SK-N-SH (cell line): ENCODE measurements at places on chromosomes 7 and 10. TPM values are rescaled to one million over a fixed set of nuclear protein-coding genes. Genes with fewer than 3 reads are reported as not detected.

The SPDYE8 gene
- polyA plus RNA-seq, result not detected in 2 replicates

The CACNA2D1 gene
- 3.4 and 4.8 TPM in 2 replicates for polyA plus RNA-seq

The WEE2 gene
- polyA plus RNA-seq, result not detected in 2 replicates

DNA sequence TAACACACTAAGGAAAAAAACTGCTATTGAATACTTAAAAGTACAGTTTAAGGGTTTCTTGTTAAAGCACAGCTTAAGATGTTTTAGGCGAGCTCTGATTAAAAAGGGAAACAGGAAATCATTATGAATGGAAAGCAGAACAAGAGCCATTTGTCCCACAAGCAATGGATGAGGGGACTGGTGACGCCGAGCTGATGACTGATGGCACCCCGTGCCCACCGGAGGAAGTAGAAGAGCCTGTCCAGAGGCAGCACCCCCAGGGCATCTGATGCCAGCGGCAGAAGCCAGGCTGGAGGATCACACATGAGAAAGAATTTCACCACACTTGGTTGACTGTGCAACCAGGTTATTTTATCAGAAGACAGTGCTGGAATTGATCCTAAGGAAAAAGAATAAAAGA lies 15.0 kb upstream of the INSIG1 start:
- no peak overlapping the region for H3K27ac ChIP-seq
- no peak for DNase-seq
- peaks cover 58% of the 10 kb centered on the region for H3K27me3 ChIP-seq
- H3K36me3 ChIP-seq, result no peaks in the 10 kb centered on the region

- H3K36me3 ChIP-seq, result no peaks in the 10 kb centered on the region
- H3K27ac ChIP-seq, result no peak overlapping the region
- DNase-seq, result no peak
- no peaks in the 10 kb centered on the region; the same call in 1 of the 2 replicates for H3K4me1 ChIP-seq
- H3K27me3 ChIP-seq, result peaks cover 7% of the 10 kb centered on the region; the same call in 1 of the 2 replicates
Measured at GRCh38 chr10:80137920-80138319, 5.4 kb downstream of the PLAC9 start.

- DNase-seq, result peak; percentile 62
- peaks cover 36% of the 10 kb centered on the region; the same call in 1 of the 2 replicates for H3K4me1 ChIP-seq
- H3K27ac ChIP-seq, result no peak overlapping the region
- H3K36me3 ChIP-seq, result no peaks in the 10 kb centered on the region
Measured at GRCh38 chr10:42933448-42934340, 143.2 kb upstream of the RET start.

- no peak overlapping the region for H3K27ac ChIP-seq
- H3K4me3 ChIP-seq, result no peak overlapping the region
- H3K36me3 ChIP-seq, result no peaks in the 10 kb centered on the region
- peaks cover 5% of the 10 kb centered on the region; the same call in 1 of the 2 replicates for H3K4me1 ChIP-seq
- H3K27me3 ChIP-seq, result peaks cover 33% of the 10 kb centered on the region; the same call in 1 of the 2 replicates
Measured at GRCh38 chr7:99926321-99926720, 3.1 kb downstream of the GJC3 start.

DNA sequence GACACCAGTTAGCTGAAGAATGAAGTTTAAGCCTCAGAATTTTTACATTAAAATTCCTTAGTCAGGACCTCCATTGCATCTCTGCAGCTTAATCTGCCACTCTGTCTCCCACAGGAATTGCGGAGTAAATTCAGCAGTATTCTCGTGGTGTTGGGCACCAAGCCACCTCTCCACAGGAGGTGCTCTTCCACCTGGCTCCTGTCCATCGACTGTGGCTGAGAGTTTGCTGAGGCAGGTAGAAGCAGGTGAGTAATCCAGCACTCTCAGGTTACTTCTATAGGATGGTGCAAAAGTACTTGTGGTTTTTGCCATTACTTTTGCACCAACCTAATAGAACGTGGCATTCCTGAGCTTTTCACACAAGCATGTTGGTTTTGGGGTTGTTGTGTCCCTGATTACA lies 134.1 kb downstream of the GFRA1 start:
- no peak overlapping the region for H3K27ac ChIP-seq
- no peak for DNase-seq
- H3K4me3 ChIP-seq, result no peak overlapping the region
- H3K36me3 ChIP-seq, result no peaks in the 10 kb centered on the region
- no peaks in the 10 kb centered on the region for H3K4me1 ChIP-seq
- no peaks in the 10 kb centered on the region for H3K27me3 ChIP-seq

DNA sequence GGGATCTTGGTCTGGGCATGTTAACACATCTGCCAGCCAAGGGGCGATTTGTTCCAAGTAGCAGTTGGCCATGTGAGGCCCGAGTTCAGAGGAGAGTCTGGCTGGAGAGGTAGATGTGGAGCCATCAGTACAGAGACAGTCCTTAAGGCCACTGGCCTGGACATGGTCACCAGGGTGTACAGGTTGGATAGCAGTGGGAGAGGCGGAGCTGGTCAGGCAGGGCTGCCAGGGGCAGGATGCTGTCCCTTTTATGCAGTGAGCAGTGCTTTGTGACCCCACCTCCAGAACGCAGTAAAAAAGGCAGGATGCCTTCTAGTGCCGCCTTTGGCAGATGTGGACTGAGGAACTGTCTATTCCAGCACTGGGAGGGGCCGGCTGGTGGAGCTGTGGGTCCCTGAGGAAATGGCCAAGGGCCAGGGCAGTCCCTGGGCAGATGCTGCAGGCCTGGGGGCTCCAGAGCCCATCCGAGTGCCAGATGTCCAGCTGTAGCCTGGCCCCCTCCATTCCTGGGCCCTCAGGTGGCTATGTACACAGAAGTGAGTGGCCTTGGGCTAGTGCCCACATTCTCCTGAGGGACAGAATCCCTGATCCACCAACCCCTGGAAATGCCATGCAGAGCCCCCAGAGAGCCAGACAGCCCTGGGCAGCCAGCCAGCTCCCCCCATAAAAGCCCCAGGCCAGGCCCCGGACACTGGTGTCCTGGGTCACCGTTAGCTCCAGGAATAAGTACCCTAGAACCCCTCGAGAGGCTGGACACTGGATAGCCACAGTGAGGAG lies 17.2 kb upstream of the MYL7 start:
- no peaks in the 10 kb centered on the region for H3K27me3 ChIP-seq
- peak; percentile 69 for DNase-seq
- no peaks in the 10 kb centered on the region for H3K36me3 ChIP-seq
- H3K4me1 ChIP-seq, result peaks cover 25% of the 10 kb centered on the region; the same call in 1 of the 2 replicates
- no peak overlapping the region for H3K4me3 ChIP-seq

DNA sequence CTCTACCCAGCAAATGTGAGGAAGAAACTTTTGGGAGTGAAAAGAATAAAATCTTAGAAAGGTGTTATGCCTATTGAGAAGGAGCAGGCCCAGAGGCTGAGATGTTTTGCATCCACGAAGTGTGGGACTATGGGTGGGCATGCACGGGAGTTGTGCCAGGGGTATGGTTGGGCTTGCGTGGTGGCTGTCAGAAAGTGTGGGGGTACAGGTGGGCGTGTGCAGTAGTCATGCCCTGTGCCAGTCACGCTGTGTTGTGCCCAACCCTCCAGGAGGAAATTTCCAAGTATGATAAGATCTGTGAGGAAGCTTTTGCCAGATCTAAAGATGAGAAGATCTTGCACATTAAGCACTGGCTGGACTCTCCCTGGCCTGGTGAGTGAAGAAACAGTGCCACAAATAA lies 52.9 kb upstream of the ZMIZ2 start:
- DNase-seq, result no peak
- H3K27me3 ChIP-seq, result no peaks in the 10 kb centered on the region
- 0 out of 2 replicates have a peak, but pooled peaks cover 3% of the 10 kb centered on the region for H3K4me1 ChIP-seq
- no peak overlapping the region for H3K4me3 ChIP-seq
- peaks cover 40% of the 10 kb centered on the region for H3K36me3 ChIP-seq

GRCh38 chr10:29555746-29556481 lies 78.9 kb downstream of the SVIL start:
- H3K27me3 ChIP-seq, result no peaks in the 10 kb centered on the region
- H3K36me3 ChIP-seq, result peaks cover 57% of the 10 kb centered on the region
- H3K4me1 ChIP-seq, result peaks cover 18% of the 10 kb centered on the region
- no peak for DNase-seq
- no peak overlapping the region for H3K4me3 ChIP-seq

DNA sequence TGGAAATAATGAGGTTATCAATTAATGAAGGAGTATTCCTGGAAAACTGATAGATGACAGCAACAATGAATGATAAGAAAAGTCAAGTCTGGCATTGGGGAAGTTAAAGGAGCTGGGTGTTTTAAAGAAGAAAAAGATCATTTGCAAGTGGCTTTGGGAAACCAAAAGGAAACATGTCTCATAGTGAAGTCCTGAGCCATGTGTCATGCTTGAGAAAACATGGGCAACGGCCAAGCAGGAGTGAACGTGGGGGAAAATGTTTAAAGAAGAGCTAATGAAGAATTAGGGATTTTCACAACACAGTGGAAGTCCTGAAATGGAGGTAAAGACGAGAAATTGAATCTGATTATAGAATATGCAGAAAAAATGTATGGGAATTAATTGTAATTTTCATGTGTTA lies 1383.2 kb upstream of the CELF2 start:
- H3K4me3 ChIP-seq, result no peak overlapping the region
- H3K4me1 ChIP-seq, result no peaks in the 10 kb centered on the region

- H3K4me3 ChIP-seq, result no peak overlapping the region
- H3K27ac ChIP-seq, result no peak overlapping the region
- no peaks in the 10 kb centered on the region for H3K36me3 ChIP-seq
- H3K4me1 ChIP-seq, result peaks cover 11% of the 10 kb centered on the region
Measured at GRCh38 chr10:93821051-93821772, 63.5 kb downstream of the LGI1 start.

DNA sequence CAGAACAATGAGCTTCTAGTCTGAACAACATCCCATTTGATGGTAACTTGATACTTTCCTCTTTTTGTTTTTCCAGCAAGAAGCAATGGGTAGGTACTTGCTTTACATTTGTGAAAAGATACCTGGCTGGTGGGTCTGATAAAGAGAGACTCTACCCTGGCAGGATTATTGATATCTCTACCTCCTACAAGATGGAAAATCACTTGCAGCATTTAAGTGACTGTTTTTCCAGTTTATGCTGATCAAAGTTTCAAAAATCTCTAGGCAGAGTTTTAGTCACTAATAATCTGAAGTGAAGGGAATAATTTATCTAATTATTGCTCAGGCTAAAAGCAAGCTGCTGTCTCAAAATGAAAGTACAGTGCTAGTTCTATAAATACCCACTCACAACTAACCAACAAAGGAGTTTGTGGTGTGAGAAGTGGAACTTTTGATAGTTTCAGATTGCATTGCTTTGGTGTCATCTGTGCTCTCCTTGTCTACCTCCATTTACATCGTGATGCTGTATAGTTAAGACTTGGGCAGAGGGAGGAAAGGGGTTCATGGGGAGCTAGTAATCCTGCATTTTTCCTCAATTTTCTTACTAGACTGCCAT lies 86.0 kb upstream of the ANKRD1 start:
- no peaks in the 10 kb centered on the region for H3K4me1 ChIP-seq
- no peak overlapping the region for H3K4me3 ChIP-seq
- H3K27me3 ChIP-seq, result no peaks in the 10 kb centered on the region
- DNase-seq, result no peak
- peak overlapping the region; percentile 19; the same call in 1 of the 2 replicates for H3K27ac ChIP-seq

DNA sequence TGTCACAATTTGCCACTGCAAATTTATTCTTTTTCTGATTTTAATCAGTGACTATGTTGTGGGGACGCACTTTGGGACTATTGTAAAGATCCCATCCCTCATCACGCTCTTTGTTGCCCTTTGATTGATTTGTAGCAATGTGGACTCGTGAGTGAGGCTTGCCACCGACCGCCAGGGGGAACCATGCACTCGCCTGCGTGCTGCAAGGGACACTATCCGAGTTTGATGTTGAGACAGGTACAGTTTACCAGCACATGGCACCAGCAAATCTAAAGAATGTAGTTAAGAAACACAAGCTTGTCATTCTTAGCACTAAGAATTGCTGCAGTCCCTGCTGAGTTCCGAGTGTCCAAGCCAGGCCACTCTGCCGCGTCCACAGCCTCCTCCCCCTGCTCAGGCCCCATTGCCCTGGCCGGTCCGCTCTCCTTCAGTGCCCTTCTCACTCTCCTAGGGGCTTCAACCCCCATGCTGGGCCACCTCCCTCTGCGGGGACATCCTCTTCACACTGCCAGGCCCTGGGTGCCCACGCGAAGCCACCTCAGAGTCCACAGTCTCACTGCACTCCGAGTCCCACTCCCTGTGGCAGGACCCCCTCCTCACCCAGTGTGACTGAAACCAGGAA lies 2.0 kb upstream of the SFTPA2 start:
- H3K27ac ChIP-seq, result no peak overlapping the region
- peak; percentile 72 for DNase-seq
- H3K36me3 ChIP-seq, result no peaks in the 10 kb centered on the region
- H3K4me1 ChIP-seq, result no peaks in the 10 kb centered on the region
- peak overlapping the region; percentile 28; the same call in 1 of the 2 replicates for H3K4me3 ChIP-seq
